Fibroblast of villous mesenchyme (primary cell): ENCODE measurements at places on chromosomes 2 and 18. TPM values are rescaled to one million over a fixed set of nuclear protein-coding genes. Genes with fewer than 3 reads are reported as not detected.
A peak's percentile ranks its signal among the peaks of the same experiment; 100 is the strongest.

DNA sequence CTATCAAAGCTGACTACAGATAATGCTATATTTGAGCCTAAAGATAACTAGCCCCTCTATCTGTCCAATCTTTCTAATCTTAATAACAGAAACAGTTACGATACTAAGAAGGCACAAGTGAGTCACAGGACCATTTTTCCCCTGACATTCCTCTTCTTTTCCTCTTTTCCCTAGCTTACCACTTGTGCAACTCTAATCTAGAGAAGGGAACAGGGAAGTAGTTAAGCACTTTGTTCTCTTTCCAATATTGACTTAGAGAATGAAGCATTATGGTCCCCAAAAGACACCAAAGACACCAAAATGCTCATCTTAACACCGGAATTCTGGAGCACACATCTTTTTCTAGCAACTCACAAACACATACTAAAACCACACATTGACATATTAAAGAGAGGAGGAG, 1.8 kb downstream of the PDE11A start:
- DNase-seq = peak; percentile 13

Gene SLC25A12
- 21.3 and 25.5 TPM in 2 replicates for total RNA-seq

Gene FAM237A
- total RNA-seq = not detected in 2 replicates

DNA sequence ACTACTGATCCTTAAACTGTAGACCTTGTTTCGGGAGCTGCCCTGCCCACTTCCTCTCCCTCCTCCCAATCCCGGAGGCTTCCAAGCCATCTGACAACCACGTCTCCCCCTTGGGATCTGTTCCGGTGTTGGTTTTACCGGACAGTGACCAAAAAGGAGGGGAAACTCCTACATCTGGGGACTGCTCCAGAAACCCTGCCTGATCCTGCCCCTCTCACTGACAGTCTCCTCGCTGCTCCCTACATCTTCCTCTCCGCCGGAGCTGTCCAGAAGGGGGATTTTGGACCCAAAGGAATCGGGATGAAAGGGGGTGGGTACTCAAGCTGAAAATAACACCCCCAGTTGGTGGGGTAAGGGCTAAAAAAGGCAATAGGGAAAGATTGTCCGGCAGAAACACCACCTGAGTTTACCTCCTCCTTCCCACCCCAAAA, 1.5 kb downstream of the INO80D start:
- DNase-seq = peak; percentile 88

DNA sequence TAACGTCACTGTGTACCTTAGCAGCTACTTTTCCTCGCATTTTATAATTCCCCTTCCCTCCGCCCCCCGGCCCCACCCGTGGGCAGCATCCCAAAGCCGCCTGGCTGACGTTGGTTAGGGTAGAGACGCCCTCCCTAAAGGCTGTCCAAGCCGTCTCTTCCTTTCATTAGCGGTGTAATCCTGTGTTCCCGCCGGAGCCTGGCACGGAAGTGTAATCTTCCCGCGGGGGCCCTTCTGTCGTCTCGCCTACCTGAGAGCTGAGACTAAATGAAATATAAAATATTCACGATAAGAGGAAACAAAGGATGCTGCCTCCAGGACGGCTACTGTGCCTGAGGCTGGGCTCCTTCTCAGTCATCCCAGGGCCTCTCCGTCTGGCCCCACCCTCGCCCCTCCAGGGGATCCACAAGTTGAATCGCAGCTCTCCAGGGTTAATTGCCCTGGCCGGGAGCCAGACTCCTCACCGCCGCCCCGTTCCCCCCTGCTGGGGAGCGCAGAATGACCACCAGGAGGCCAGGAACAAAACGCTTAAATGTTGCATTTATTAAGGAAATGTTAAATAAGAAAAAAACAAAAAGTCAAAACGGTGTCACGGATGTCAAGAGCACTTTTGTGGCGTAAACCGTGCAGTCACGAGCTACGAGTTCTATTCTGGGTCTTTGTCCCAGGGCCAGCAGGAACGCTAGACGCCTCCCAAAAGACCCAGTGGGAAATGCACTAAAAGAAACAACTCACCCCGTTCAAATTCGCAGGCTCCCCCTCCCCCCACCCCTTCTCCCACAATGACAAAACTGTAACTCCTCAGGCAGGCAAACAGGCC, 1.5 kb downstream of the RPRM start:
- DNase-seq = no peak

Gene SLC4A5
- total RNA-seq = under 0.01 and 0.32 TPM in 2 replicates

Gene PSMA8
- not detected in 2 replicates for total RNA-seq

Gene CFAP65
- total RNA-seq = not detected in 2 replicates

DNA sequence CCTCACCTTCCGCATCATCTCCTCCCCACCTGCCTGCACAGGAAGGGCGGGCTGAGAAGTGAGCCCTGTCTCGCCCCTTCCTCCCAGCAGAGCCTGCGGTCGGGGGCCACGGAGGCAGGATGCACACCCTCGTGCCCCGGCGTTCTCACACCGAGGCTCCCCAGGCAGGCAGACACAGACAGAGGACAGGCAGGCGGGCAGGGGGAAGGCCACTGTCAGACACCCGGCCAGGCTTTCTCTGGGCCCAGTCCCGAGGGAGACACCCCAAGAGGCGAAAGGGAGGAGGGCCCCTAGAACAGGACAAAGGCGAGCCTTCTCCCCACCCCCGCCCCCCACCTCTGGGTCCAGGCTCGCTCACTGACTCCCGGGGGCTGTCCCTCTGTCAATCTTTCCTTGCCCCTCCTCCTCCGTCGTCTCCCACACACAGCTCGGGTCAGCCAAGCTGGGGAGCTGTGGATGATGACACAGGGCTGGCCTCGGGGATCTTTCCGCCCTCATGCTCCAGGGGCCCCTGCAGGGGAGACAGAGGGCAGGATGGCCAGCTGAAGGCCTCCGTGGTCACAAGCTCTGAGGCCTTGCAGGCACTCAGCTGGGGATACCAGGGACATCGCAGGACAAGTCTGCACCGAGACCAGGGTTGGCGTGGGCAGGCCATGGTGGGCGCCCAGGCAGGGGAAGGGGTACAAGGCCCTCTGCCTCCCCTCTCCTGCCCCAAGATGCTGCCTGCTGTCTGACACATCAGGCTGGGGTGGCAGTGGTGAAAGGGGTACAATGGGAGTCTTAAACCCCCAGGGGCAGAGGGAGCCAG, 24.9 kb downstream of the BIN1 start:
- peak; percentile 71 for DNase-seq

- DNase-seq = no peak
Measured at GRCh38 chr2:201432038-201432620, 19.1 kb downstream of the TRAK2 start.

DNA sequence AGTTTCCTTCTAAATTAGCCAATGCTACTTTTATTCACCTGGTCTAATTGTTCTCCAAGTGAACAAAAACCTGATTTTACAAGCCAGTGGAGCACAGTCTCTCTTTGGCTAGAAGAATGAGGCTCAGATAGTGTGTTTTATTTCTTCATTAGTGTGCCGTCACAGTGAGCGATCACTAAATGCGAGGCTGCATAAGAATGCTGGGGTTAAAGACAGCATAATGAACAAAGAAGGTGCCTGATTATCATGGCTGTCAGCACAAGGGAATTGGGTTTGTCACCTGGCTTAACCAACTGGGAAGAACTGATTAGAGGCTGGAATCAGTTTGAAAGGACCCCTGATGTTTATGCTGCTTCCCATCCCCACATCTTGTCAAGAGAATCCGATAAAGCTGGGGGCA, 76.4 kb downstream of the EPHA4 start:
- no peak for DNase-seq

GRCh38 chr18:31407649-31408048, 31.1 kb downstream of the DSG4 start:
- no peak for DNase-seq

DNA sequence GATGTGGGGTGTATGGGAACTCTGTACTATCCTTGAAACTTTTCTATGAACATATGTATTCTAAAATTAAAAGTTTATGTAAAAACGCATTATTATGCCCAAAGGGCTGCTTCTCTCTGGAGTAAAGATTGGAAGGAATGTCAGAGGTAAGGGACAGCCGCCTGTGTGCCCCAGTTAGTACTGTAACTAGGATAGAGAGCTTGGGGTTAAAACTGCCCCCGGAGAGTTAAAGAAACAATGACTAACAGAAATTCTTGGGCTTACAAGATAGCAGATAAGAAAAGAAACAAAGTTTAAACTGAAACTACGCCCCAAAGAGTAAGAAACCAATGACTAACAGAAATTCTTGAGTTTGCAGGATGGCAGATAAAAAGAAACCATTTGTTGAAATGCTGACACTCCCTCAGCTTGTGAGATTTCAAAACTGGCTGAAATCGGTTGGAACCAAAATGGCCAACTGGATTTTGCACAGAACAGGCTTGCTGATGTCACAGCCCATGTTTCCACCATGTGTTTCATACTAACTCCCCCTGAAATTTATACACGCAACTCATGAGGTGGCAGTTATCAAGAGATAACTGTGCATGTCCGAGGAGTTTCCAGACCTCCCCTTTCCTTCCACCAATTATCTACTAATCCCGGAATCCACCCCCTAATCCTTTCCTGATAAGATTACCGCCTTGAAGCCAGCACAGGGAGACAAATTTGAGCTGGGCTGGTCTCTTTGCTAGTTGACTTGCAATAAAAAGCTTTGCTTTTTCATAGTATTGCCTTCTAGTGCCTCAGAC, 8.7 kb upstream of the TXNDC2 start:
- DNase-seq = peak; percentile 100

Gene NPHP1
- total RNA-seq = 4.3 and 4.8 TPM in 2 replicates

GRCh38 chr2:234816056-234816455, 135.8 kb upstream of the SH3BP4 start:
- no peak for DNase-seq

DNA sequence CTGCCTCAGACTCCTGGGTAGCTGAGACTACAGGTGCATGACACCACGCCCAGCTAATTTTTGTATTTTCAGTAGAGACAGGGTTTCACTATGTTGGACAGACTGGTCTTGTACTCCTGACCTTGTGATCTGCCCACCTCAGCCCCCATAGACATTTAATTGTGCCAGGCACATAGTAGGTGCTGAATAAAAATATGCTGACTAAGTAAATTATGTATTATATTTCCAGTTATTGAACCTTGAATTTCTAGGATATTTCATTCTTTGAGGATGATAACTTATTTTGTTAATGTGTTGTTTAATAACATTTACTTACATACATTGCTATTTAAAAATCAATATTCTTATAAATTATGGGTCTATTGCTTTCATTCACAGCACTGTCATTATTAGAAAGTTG, 190.4 kb upstream of the LRRTM4 start:
- no peak for DNase-seq

GRCh38 chr2:218172845-218173244, 6.1 kb upstream of the CXCR1 start:
- DNase-seq = no peak

Gene KLHL41
- 0.32 and 0.43 TPM in 2 replicates for total RNA-seq

DNA sequence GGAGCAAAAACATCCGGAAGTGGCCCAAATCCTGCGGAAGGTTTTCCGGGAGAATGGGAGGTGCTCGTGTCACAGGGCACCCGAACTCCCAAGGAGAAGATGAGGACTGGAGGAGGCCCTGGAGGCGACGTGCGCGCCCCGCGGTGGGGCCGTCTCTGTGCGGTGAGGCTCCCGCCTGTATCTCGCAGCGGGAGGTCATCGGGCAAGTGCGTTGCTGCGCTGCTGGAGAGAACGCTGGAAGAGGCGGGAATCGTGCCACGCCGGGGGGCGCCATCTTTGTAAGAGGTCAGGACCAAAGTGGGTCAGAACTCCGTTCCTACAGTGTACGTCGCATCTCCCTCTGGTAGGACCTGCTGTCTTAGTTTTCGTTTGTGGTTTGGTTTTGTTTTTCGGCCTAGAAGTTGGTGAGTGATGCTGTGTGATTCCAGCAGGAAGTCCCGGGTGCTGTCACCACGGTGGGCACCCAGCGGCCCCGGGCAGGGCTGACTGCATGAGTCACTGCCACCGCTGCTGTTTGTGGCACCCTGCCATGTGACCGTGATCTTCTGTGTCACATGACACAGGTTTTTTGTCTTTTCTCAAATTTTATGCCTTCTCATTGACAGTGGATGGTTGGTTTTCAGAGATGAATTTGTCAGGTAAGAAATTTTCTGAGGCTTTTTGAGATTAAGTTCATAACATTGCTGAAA, 21.5 kb upstream of the ATP9B start:
- DNase-seq = no peak

DNA sequence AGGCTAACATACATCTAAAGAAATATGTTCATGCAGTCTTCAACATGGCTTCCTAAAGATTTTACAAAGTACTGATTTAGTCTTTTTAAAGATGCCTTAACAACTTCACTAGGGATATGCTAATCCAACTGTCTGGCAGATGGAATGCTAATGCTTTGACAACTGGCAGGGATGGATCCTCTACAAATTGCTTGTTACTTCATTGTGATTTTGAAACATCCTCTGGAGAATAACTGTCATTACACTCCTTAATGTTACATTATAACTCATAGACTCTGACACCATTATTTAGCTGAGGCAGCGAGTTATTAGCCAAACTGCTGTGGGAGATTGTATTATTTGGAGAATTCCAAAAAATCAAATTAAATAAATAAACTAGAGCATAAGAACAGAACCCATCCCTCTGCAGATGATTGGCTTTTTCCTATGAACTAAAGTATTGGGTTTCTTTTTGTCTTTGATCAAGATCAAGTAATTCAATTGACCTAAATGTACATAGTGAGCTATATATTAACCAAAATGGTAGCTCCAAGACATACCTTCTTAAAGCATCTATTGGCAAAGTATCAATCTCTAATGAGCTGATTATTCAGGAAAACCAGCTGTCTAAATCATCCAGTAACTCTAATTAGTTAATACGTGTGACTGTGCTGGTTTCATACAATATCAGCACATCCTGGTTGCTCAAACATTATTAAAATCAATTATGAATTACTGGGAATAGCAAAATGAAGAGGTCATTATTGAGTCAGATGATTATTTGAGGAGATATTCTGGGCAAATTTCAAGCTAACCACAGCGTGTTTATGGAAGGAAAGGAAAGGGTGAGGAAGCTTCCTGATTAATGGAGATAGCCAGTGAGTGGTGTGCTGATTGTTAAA, 321.3 kb upstream of the TFPI start:
- peak; percentile 53 for DNase-seq

Gene CACNB4
- total RNA-seq = 0.32 and 0.43 TPM in 2 replicates

DNA sequence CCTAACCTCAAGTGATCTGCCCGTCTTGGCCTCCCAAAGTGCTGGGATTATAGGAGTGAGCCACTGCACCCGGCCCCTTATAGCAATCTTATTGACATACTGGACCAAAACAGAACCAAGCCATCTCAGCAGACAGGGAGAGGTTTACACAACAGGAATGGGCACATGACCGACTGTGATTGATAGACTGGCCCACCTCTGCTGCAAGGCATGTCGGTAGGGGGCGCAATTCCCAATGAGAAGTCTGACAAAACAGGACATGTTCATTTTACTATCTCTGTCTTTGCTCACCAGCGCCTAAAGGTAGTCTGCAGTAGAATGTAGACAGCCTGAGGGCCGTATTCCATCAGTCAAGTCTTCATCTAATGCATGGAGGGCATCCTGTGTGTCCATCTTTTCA, 2.0 kb downstream of the LYPD6B start:
- peak; percentile 19 for DNase-seq

- no peak for DNase-seq
Measured at GRCh38 chr2:28095622-28096021, 205.1 kb downstream of the BABAM2 start.

GRCh38 chr2:72951303-72952095, 34.2 kb downstream of the EMX1 start:
- DNase-seq = no peak

Gene ADCYAP1
- not detected in 2 replicates for total RNA-seq

Gene SDC1
- total RNA-seq = 68.0 and 110 TPM in 2 replicates

Gene EIF2AK2
- 40.3 and 48.4 TPM in 2 replicates for total RNA-seq
